ENCODE measurements at places on chromosomes 1 and 21. TPM values are rescaled to one million over a fixed set of nuclear protein-coding genes. Genes with fewer than 3 reads are reported as not detected.

- H3K36me3 ChIP-seq: no peaks in the 10 kb centered on the region
- no peak for DNase-seq
- no peaks in the 10 kb centered on the region for H3K27me3 ChIP-seq
- no peak overlapping the region for H3K27ac ChIP-seq
- no peak overlapping the region for H3K4me3 ChIP-seq
- no peaks in the 10 kb centered on the region for H3K4me1 ChIP-seq
These were observed 124.2 kb upstream of the OLFM3 start for GRCh38 chr1:102120910-102121309.

DNA sequence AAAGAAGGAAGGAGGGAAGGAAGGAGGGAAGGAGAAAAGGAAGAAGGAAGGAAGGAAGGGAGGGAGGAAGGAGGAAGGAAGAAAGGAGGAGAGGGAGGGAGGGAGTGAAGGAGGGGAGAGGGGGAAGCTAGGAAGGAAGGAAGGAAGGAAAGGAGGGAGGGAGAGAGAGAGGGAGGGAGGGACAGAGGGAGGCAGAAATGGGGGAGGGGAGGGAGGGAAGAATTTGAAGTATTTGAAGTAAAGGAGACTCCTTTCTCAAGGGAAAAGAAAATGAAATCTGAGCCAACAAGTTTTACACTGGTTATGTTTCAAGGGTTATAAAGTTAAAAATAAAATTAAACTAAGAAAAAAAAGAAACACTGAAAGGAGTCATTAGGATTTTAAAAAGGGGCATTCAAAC lies 431.4 kb downstream of the BRINP3 start:
- no peak overlapping the region for H3K27ac ChIP-seq
- H3K27me3 ChIP-seq: no peaks in the 10 kb centered on the region
- no peak overlapping the region for H3K4me3 ChIP-seq
- DNase-seq: no peak
- no peaks in the 10 kb centered on the region for H3K36me3 ChIP-seq

GRCh38 chr1:70146488-70146887 lies 58.9 kb downstream of the LRRC40 start:
- H3K27me3 ChIP-seq: no peaks in the 10 kb centered on the region
- H3K4me3 ChIP-seq: no peak overlapping the region
- DNase-seq: no peak

DNA sequence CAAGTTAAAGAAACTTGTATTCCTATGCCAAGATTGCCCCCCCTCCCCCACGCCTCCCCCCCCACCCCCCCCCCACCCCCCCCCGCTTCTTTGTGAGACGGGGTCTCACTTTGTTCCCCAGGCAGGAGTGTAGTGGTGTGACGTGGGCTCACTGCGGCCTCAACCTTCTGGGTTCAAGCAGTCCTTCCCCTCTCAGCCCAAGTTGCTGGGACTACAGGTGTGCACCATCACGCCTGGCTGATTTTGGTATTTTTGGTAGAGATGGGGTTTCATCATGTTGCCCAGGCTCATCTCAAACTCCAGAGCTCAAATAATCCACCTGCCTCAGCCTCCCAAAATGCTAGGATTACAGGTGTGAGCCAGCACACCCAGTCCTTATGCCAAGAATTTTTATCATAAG lies 136.6 kb downstream of the POU2F1 start:
- H3K27me3 ChIP-seq: no peaks in the 10 kb centered on the region
- H3K4me1 ChIP-seq: no peaks in the 10 kb centered on the region
- H3K36me3 ChIP-seq: no peaks in the 10 kb centered on the region
- DNase-seq: no peak

- H3K4me1 ChIP-seq: no peaks in the 10 kb centered on the region
- no peak overlapping the region for H3K27ac ChIP-seq
- DNase-seq: no peak
- no peaks in the 10 kb centered on the region for H3K27me3 ChIP-seq
These were observed 37.1 kb downstream of the JUN start for GRCh38 chr1:58746757-58747156.

TUFT1 gene
- total RNA-seq: 0.29 TPM

SPEN gene
- 78.7 TPM for total RNA-seq

ADCY10 gene
- 0.26 TPM for total RNA-seq

TGFB2 gene
- 12.9 TPM for total RNA-seq

PRDX6 gene
- total RNA-seq: 218 TPM

Measured in uterus (tissue), 4 donors.